Osteocyte (in vitro differentiated cells): ENCODE measurements at places on chromosomes 5 and 9. TPM values are rescaled to one million over a fixed set of nuclear protein-coding genes. Genes with fewer than 3 reads are reported as not detected.

DNA sequence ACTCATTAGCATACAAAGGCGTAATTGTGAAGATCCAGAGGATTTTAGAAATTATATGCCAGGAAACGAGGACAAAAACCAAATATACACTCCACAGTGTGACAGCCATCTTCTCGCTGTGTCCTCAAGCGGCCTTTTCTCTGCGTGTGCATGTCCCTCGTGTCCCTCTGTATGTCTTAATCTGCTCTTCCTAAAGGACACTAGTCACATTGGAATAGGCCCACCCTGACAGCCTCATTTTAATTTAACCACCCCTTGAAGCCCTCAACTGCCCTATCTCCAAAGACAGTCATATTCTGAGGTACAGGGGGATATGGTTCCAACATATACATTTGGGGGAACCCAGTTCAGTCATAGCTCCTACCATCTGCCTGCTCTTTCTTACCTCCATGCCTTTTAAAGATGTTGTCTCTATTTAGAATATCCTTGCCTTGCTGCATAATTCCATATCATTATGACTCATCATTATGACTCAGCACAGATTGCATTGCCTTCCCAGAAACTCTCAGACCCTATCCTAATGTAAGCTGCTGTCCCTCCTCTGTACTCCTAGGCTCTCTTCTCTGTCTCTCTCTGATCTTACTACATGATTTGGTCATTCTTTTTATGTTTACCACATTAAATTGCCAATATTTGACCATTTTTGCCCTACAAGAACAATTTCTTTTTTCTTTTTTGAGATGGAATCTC, 210.9 kb downstream of the AOPEP start:
- no peaks in the 10 kb centered on the region for H3K27me3 ChIP-seq
- peaks cover 67% of the 10 kb centered on the region for H3K4me1 ChIP-seq
- peaks cover 8% of the 10 kb centered on the region for H3K36me3 ChIP-seq
- peak overlapping the region; percentile 95 for H3K27ac ChIP-seq

- DNase-seq: no peak
- no peak overlapping the region for H3K4me3 ChIP-seq
- no peaks in the 10 kb centered on the region for H3K4me1 ChIP-seq
- peaks cover 2% of the 10 kb centered on the region for H3K27me3 ChIP-seq
- H3K27ac ChIP-seq: no peak overlapping the region
Measured at GRCh38 chr5:20463206-20463605, 475.2 kb upstream of the CDH18 start.

- H3K4me3 ChIP-seq: no peak overlapping the region
- no peaks in the 10 kb centered on the region for H3K36me3 ChIP-seq
- DNase-seq: no peak
Measured at GRCh38 chr9:34985311-34985899, 4.1 kb upstream of the DNAJB5 start.

- DNase-seq: no peak
- no peak overlapping the region for H3K27ac ChIP-seq
- H3K27me3 ChIP-seq: peaks cover 8% of the 10 kb centered on the region
- peaks cover 13% of the 10 kb centered on the region for H3K4me1 ChIP-seq
Measured at GRCh38 chr5:10630126-10630525, 66.3 kb downstream of the ANKRD33B start.

DNA sequence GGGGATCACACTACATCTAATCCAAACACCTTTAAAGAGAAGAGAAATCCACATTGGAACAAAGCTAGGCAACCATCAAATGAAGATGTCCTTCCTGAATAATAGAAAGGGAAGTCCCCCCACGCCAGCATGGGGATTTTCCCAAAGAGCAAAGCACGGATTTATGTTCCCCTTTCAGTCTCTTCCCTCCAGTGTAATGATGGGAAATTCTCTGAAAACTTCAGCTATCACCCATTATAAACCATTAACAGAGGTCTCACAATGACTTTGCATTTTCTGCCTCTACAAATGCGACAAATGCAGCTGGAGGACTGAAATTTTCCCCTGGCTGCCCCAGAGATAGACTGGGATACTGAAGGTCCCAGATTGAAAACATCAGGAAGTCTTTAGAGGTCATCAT, 368.7 kb downstream of the EFNA5 start:
- H3K36me3 ChIP-seq: no peaks in the 10 kb centered on the region
- peaks cover 9% of the 10 kb centered on the region for H3K4me1 ChIP-seq
- no peak for DNase-seq
- H3K4me3 ChIP-seq: no peak overlapping the region
- H3K27me3 ChIP-seq: peaks cover 2% of the 10 kb centered on the region

CHSY3 gene
- total RNA-seq: 19.7 and 22.0 TPM in 2 replicates

GRCh38 chr9:19782005-19782404, 6.8 kb downstream of the SLC24A2 start:
- no peak overlapping the region for H3K4me3 ChIP-seq
- no peaks in the 10 kb centered on the region for H3K4me1 ChIP-seq
- DNase-seq: no peak
- H3K27ac ChIP-seq: no peak overlapping the region

IFNB1 gene
- total RNA-seq: not detected in 2 replicates
